ENCODE measurements at places on chromosomes 5 and 9.

- peak; percentile 75 for DNase-seq
Observed at GRCh38 chr9:79470954-79471353, 100.8 kb upstream of the TLE4 start.

GRCh38 chr9:132472599-132472998, 62.6 kb downstream of the CFAP77 start:
- no peak for DNase-seq

- no peak for DNase-seq
Observed at GRCh38 chr9:115225459-115226116, 107.6 kb upstream of the TNC start.

DNA sequence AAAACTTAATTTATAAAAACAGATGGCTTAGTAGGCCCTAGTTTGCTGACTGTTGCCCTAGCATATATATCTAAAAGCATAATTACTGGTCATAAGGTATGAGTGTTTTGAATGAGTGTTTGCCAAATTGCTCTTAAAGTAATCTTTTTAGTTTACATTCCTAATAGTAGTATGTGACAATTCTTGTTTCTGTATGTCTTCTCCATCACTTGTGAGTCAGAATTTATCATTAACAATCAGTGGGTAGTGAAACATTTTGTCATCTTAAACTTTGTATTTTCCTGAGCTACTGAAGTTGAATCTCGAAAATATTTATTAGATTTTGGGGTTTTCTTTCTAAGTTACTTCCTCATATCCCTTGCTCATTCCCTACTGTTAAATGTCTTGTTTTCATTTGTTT, 49.6 kb downstream of the APC start:
- no peak for DNase-seq

DNA sequence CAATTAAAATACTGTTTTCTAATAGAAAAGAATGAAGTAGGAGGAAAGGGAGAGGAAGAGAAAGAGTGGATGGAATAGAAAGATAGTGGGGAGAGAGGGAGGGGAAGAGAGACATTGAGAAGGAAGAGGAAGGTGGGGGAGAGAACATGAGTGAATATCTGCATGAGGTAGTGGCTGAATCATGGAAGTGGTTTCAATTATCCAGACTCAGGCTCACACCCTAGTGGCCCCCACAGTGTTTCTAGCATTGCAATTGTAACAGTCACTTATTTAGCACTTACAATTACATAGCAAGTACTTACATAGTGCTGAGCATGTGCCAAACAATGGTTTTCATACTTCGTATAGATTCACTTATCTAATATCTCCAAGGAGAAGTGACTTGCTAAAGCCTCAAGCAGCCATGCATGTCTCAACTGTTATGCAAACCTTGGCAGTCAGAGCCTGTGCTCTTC, 72.7 kb downstream of the CAST start:
- DNase-seq: no peak

- DNase-seq: no peak
Observed at GRCh38 chr5:11946317-11946716, 42.1 kb upstream of the CTNND2 start.

GRCh38 chr5:1404062-1404461, 41.2 kb downstream of the SLC6A3 start:
- no peak for DNase-seq

GRCh38 chr5:36277521-36278176, 24.1 kb downstream of the RANBP3L start:
- DNase-seq: no peak

DNA sequence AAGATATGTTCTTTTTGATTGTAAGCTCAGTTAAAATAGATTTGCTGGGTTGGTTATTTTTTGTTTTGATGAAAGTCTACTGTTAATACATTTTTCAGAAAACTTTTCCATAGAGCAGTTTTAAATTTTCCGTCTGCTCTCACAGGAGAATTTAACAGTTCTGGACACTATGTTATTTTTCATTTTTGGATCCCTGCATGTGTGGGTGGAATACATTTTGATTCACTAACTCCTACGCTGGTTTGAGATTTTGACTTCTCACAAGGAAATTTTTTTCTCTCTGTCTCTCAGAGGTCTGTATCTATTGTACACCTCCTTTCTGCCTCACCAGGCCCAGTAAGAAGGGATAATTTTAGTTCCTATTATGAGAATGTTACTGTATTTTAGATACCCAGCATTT, 502.4 kb downstream of the CDH10 start:
- DNase-seq: no peak

All from DMS153 (cell line).